ENCODE measurements at places on chromosomes 2 and 18.

DNA sequence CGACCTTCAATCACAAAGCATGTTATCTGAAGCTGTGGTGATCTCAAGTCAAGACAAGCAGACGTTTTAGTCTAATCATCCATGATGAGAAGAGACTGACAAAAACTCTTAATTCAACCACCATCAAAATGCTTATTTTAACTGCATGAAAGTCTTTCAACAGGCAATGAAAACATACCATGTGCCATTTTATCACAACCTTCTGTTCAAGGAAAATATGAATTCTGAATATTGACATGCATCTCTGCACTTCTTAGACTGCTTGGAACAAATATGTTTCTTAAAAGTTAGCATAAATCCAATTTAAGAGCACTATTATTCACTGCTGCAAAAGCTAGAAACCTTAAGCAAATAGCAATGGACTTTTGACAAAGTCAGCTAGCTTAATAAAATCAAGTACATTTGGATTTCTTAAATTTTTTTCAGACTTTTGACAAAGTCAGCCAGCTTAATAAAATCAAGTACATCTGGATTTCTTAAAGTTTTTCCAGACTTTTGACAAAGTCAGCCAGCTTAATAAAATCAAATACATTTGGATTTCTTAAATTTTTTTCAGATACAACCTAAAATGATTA is 70.9 kb downstream of the OLA1 start:
- DNase-seq: no peak

DNA sequence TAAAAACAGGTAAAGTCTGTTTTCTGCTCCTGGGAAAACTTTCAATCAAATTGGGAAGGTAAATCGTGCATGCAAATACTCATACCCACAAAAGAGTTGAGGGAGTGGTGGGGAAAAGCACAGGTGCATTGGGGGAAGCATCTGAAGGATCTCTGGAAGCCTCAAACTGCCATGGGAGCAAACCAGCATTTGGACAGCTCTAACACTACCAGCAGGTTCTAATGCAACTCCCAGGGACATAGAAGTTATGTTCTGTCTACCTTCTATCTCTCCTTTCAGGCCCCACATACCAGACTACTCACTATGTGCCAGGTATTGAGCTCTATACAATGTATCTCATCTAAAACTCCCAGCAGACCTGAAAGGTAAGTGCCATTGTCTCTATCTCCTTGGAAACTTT is 933.7 kb downstream of the NRXN1 start:
- no peak for DNase-seq

GRCh38 chr2:210523650-210524289 is 32.6 kb upstream of the CPS1 start:
- no peak for DNase-seq

- DNase-seq: no peak
These were observed 16.9 kb upstream of the RNU4ATAC start for GRCh38 chr2:121513597-121514333.

DNA sequence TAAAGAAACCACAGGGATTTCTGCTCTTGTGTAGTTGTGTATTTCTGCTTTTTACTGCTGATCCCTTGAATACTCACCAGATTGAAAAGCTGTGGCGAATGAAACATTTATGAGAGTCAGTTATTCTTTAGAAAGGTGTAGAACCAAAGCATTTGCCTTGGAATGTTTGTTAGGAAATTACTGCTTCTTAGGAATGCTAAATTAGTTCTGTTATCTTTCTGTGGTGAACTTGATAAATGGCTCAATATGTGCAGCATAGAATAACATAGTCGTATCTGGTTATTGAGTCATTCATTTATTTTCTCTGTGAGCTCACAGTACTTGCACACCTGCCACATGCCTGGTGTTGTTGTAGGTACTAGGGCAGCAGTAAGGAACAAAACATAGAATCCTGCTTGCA is 57.0 kb upstream of the FAM237A start:
- DNase-seq: no peak

- no peak for DNase-seq
These were observed 70.7 kb downstream of the NEDD4L start for GRCh38 chr18:58114766-58115165.
